SW 1271 (cell line): ENCODE measurements at places on chromosomes 6 and 20.

GRCh38 chr6:37433657-37434271, 743 bp downstream of the CMTR1 start:
- no peak for DNase-seq

- no peak for DNase-seq
These were observed 26.4 kb downstream of the ZFAND3 start for GRCh38 chr6:37845930-37846329.

DNA sequence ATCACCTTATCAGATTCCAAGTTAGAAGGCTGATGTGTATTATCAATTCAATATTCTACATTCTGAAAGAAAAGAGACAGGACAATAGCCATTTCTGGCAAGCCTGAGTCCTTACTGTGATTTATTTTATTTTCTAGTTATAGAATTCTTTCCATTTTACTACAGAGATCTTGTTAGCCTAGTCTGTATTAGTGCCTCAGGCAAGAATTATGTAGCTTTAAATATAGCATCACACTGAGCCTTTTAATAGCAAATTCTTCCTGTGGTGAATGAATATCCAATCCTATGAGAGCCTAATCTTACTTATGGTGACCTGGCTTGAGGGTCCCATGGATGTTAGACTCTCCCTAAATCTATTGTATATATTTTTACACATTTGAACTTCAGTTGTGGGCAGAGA, 732.8 kb upstream of the CITED2 start:
- no peak for DNase-seq

- DNase-seq = no peak
These were observed 518.9 kb upstream of the JARID2 start for GRCh38 chr6:14726816-14727493.

- DNase-seq = no peak
These were observed 14.8 kb downstream of the ADGRF1 start for GRCh38 chr6:47027315-47027714.
